ENCODE measurements at places on chromosomes 5 and 9.
A peak's percentile ranks its signal among the peaks of the same experiment; 100 is the strongest.

- DNase-seq: no peak
Observed at GRCh38 chr9:121582641-121583040, 68.8 kb upstream of the DAB2IP start.

GRCh38 chr5:139710319-139711066 is 62.3 kb downstream of the CXXC5 start:
- peak; percentile 70 for DNase-seq

GRCh38 chr5:116013936-116014335 is 18.3 kb upstream of the ARL14EPL start:
- DNase-seq: no peak

DNA sequence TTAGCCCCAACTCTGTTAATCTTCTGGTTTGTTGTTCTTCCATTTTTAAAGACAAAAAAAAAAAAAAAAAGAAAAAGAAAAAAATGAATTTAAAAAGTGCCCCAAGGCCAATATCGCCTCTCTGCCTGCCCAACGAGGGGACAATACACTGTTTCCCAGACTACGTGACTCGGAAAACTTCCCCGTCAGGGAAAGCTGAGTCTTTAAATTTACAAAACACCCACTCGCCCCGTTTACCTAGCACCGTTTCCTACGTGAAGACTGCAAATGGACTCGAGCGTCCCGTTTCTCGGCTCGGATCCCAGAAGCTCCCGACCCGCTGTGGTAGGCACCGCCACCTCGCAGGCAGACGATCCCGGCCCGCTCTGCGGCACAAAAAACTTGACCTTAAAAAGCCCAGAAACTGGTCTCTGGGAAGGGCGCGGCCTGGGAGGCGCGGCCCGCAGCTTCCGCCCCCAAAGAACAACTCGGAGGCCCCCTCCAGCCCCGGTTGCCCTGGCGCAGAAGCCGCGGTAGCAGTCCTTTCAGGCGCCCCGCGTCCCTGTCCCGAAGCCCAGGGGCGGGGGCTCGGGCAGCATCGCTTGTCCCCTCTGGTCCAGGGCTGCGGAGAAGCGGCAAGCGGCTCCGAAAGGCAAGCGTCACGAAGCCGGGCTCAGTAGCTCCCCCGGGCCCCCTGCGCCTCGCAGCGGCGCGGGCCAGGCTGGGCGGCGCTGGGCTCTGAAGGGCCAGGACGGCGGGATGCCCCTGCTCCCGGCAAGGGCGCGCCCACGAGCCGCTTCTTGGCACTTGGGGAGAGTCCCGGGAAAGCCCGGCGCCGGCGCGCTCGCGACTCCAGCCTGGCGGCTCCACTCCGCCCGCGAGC is at the start of gene GCNT4:
Gene GCNT4, minus strand, starts transcription at position 367 of the 862 bp plus-strand sequence. CDS start 22,521 bp downstream, outside the sequence.
- no peak for DNase-seq

DNA sequence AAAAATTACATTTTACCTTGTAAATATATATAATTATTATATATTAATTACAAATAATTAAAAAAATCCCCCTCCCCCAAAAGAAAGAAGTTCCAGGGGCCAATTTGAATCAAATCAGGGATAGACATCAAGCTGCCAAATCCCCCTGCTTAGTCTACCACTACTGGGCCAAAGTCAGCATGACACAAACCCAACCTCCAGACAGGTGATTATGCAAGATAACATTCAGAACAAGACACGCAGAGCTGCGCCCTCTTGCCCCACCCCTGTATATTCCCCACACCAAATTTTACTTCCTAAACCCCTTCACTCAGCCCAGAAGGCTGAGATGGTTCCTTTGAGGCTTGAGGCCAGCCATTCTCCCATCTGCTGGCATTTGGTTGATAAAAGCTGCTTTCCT is 2059.1 kb upstream of the CDH6 start:
- DNase-seq: no peak

DNA sequence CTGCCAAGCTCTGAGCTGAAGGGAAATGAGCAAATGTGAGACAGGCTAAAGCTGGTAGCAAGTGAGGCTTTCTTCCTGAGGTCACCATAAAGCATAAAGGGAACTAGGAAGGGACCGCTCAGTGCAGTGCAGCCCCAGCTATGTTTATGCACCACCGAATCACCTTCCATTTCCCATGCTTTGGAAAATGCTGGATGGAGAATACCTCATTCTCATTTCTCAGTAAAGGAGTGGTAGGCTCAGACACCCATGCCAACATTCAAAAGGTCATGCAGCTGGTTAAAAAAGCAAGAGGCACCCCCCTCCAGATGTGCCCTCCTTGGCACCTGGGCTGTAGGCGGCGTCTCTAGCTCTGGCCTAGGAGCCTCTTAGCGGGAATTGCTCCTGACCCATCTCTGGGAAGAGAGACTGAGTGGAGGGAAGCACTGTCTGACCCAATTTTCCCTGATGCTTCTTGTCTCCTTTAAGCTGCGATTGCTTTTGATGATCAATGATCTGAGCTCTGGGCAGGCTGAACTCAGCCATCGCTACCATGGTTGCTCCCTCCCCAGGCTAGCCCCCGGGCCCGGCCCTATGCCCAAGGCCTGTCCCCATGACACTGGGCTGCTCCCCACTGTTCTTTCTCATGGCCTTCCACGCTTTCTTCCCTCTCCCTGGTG is 58.7 kb downstream of the ZNF354C start:
- DNase-seq: no peak

DNA sequence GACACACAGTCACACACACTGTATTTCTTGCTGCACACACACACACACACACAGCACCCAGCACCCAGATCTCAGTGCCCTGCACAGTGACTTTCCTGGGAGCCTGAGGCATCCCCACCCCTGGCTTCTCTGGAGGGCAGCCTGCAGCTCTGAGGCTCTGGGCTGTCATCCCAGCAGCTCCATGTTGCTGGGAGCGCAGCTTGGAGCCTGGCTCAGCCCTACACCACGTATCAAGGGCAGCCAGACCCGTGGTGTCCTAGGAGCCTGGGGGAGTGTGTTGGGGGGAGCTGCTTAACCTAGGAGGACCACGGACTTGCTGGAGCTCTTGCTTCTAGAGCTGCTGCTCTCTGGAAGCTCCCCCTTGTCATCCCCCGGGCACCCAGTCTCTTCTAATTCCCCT is 5.2 kb downstream of the IER5L start:
- no peak for DNase-seq

- peak; percentile 55 for DNase-seq
Observed at GRCh38 chr5:41843456-41844370, 26.5 kb downstream of the OXCT1 start.

DNA sequence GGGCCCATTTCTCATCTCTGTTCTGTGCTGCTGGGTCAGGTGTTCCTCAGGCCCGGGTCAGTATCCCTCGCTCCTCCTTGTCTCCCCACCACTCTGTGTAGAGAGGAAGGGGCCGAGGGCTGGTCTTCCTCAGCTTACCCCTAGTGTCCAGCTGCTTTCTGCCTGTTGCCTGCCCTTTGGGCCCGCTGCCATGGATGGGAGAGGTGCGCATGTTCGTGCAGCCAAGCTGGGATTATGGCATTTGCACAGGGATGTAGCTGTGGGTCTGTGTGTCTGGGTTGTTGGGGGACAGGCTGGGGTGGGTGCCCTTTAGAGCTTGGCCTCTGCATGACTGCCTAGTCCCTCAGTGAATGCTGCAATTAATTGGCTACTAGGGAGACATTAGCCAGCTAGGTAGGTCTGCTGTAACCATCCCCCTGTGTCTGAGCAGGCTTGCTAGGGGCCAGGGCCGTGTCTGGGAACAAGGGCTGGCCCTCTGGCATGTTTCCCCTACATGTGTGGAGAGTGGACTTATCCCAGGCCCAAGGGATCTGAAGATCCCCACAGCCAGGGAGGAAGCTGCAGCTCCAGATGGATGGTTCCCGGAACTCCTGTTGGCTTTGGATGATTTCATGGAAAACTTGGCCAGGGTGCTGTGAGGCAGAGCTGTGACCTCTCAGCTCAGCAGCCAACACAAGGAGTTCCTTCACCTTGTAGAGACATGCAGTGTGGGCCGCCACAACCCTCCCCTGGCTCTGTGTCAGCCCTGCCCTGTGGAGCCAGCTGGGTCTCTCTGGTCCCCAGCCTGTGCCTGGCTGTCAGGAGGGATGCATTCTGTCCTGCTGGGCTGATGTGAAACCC is 161.9 kb downstream of the MACROH2A1 start:
- no peak for DNase-seq

GRCh38 chr9:109520475-109521132 is 22.5 kb upstream of the PTPN3 start:
- peak; percentile 72 for DNase-seq

Data from A172 (cell line).